Mesenteric fat pad (tissue), 1 donor: ENCODE measurements at places on chromosomes 6 and 20. TPM values are rescaled to one million over a fixed set of nuclear protein-coding genes. Genes with fewer than 3 reads are reported as not detected.

- no peak for DNase-seq
These were observed 9.3 kb downstream of the IP6K3 start for GRCh38 chr6:33737267-33738026.

The CFAP61 gene
- 0.61 TPM for total RNA-seq

The MUCL3 gene
- not detected for total RNA-seq

DNA sequence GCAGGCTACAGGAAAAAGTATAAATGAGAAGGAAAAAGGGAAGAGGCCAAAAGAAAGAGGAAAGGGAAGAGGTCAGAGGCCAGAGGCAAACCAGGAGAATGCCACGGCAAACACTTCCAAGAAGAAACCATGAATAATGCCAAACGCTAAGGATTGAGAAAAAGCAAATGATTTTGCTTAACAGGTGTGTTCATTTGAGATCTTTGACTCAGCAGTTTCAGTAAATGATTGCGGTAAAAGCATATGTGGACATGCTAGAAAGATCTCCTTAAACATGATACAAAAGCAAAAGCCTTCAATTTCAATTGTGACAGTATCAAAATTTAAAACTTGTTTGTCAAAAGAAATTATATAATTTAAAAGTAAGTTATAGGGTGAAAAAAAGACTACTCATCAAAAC lies 70.6 kb downstream of the UBE3D start:
- no peak for DNase-seq

The BPIFA1 gene
- not detected for total RNA-seq

DNA sequence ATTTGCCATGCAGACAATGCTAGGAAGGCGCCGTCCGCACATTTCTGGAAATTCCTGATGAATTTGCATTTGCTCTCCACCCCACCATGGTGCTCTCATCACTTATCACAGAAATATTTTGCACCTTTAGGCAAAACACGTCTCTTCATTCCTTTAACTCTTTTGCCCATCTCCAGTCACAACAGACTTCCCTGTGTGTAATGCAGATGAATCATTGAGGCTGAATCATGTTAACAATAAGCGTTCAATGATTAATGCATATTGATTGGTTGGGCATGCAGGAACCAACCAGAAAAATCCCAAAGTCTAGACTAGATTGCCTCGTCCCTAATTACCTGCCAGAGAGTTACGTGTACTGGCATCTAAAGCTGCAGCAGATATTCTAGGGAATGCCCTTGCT lies 80.0 kb upstream of the ATXN1 start:
- no peak for DNase-seq
